ENCODE measurements at places on chromosomes 11 and 22.

DNA sequence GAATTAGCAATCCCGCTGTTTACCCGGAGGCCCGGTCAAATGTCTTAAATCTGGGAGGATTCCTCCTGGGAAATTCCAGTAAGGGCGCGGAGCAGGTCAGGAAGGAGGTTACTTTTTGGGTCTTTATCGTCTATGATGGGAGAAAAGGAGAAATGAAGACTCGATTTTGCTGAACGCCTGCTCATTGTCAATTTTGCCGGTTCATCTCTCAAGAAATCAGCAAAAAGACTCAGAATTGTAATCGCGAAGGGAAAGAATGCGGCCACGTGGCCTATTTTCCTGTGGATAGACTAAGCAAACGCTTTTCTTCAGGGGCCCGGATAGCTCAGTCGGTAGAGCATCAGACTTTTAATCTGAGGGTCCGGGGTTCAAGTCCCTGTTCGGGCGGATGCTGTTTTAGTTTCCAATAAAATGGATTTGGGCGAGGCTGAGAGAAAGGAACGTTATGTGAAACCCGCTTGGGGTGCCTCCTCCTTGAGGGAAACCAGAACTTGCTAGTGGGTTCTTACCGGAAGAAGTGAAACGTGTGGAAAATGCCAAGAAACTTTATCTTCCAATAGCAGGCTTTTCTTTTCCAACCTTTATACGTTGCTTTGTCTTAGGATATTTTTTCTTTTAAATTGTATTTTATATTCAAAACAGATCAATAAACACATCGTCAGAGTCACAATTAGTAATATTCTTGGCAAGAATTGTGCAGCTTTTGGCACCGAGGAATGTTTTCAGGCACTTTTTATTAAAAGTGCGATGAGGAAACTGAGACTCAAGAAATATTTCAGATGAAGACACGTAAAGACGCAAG is 45.0 kb downstream of the OR4D9 start:
- DNase-seq = peak; percentile 55

DNA sequence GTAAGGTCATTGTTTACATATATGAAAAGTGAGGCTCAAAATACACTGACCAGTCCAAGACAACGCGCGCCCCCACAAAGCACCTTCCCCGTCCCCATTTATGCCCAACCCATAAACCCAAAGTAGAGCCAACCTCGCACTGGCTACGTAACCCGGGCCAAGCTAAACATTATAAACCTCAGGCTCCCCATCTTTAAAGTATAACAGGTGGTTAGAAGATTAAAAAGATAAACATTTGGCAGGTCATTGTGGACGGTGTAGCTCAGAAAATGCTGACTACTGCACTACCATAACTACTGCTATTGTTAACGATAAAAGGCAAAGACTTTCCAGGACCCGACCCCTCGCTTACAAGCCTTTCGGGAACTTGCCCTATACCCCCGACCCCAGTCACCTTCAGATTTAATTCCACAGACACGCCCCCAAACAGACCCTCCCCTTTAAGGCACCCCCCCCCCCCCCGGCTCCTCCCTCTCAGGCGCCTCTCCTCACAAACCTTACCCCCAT is 470 bp downstream of the NUMA1 start:
- DNase-seq = peak; percentile 58

- DNase-seq = peak; percentile 60
Observed at GRCh38 chr11:90134478-90135003, at the start of gene NAALAD2. NAALAD2 (plus strand) TSS chr11:90134663; CDS start chr11:90134759, 96 bp downstream.

- DNase-seq = peak; percentile 12
Observed at GRCh38 chr11:106087815-106088435, 10.5 kb downstream of the AASDHPPT start.

GRCh38 chr11:6298605-6299004 is 21.7 kb downstream of the CAVIN3 start:
- no peak for DNase-seq

DNA sequence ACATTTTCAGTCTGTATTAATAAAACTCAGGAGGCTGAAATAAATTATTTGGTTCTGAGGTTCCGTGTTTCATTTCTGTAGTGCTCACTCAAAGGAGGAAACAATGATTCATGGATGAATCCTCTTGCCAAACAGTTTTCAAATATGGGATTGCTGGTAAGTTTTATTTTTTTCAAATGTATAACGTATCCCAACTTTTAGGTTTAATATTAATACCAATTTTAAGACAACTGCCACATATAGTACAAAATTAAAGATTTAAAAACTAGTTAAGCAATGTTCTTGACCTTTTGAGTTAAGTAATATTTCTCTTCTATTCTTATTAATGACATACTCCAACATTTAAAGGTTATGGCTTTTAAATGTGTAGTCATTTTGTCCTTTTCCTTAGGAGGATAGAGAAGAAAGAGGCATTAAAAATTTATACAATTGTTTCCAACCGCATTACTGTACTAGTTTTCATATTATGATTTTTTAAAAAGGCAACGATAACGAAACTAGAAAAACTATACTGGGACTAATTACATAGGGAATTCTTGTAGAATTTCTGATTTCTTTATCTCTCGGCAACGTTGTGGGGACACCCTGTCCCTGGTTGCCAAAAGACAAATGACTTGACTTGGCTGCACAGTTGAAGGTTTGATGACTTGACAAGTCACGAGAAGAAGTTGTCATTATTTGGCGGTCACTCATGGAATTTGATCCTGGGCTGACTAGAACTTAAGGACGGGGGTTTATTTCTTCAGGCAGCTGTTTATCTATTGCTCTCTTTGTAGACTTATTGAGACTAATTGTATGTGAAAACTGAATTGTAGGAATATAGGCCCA is 69.1 kb upstream of the ADSL start:
- no peak for DNase-seq

DNA sequence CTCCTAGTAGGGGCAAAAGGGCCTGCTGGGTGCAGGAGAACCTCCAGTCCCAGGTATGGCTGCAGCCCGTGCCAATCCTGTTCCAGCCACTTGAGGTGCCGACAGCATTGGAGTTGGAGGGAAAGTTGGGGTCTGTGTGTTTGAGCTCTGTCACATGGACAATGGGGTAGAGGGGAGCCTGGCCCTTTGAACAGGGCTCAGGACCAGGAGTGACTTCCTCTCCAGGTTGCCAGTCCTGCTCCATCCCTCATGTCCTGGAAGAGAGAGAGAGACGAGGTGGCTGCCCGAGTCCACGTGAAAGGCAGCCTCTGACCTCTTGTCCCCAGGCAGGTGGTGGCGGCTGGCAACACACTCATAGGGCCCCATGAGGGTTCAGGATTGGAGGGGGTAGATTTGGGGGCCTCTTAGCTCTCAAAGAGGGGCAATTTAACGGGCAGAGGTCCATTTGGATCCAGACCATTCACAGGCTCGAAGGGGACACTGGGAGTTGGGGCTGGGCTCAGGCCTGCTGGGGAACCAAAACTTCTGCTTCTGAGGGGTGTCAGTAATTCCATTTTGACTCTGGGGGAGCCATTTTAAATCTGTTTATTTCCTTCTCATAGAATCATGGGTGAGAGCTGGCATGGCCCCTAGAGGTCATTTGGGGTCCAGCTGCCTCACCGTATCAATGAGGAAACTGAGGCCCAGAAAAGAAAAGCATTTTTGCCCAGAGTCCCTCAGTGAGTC is 4.1 kb downstream of the ADORA2A start:
- DNase-seq = no peak

DNA sequence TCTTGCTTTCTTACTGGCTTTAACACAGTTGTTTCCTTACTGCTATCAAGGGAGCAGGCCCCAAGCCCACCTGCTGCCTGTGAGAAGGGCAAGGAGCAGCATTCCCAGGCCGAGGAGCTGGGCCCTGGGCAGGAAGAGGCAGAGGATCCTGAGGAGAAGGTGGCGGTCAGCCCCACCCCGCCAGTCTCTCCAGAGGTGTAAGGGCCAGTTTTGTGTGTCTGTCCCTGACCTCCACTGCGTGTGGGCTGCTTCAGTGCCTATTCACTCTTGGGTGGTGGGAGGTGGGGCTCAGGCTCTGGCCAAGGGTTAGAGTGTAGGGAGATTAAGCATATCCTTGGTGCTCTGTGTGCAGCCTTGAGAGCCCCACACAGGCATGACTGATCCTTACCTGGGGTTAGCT is 55.1 kb downstream of the CEP164 start:
- DNase-seq = no peak

DNA sequence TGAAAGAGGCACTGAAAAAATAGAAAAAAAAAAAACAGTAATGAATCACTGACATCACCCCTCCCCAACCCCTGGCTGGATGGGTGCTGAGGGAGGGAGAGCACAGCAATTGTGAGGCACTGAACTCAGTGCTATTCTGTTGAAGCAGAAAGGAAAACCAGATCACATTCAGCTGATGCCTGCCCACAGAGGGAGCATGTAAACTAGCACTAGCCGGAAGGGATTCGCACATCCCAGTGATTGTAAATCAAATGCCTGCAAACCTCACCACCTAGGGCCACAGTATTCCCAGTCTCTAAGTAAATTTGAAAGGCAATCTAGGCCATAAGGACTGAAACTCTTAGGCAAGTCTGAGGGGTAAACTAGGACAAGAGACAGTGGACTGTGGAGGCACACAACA is 772.0 kb upstream of the CCDC179 start:
- DNase-seq = no peak

- no peak for DNase-seq
Observed at GRCh38 chr22:19797086-19798002, 36.8 kb downstream of the TBX1 start.

GRCh38 chr11:107898270-107898669 is 30.0 kb upstream of the RAB39A start:
- no peak for DNase-seq

DNA sequence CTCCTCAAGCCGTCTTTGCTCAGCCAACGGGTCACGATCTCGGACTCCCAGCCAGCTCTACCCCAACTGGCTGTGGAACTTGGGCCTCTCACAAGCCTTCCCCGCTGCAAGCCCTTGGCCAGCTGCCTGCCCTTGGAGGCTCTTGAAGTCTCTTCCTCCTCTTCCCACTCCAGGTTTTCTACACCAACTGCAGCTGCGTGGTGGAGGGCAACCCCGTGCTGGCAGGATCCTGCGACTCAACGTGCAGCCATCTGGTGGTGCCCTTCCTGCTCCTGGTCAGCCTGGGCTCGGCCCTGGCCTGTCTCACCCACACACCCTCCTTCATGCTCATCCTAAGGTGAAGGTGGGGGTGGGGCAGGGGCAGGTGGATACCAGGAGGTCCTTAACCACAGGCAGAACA is 40.5 kb upstream of the TPBGL start:
- no peak for DNase-seq

- no peak for DNase-seq
Observed at GRCh38 chr11:76239483-76240160, 33.3 kb upstream of the WNT11 start.

DNA sequence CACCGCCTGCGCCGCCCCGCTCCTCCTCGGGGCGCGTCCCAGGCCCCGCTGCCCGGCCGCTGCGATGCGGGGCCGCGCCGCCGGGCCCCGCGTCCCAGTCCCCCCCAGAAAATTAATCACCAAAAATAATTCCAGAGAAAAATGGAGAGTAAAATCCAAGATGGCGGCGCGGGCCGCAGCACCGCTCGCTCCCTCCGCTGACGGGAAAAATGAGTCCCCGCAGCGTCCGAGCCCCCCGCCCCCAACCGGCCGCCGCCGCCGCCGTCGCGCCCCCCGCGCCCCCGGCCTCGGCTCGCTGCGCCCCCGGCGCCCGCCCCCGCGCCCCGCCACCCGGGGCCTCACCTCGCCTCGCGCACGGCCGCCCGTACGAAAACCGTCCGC is at the start of gene KMT5B:
Gene KMT5B (minus strand): TSS at position 162 of the 381 bp plus-strand sequence. CDS start 23,220 bp downstream, outside the sequence.
- DNase-seq = no peak

DNA sequence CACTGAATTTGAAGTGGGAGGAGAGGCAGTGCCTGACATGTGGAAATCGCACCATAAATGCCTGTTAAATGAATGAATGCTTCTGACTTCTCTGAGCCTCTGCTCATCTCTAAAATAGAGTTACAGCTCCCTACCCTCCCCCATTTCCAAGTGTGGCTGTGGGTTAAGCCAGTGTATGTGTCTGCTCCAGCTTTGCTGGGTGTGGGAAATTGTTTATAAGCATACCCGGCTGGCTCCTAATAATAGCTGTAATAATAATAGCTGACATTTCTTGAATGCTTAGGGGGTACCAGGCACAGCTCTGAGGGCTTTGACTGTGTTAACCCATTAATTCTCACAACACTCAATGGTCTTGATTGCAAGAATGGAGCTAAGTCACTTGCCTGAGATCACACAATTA is 7.0 kb upstream of the FCHSD2 start:
- DNase-seq = no peak

GRCh38 chr11:65492387-65492636 is 6.5 kb upstream of the MALAT1 start:
- DNase-seq = no peak

- DNase-seq = no peak
Observed at GRCh38 chr22:11360632-11361031, 4167.4 kb upstream of the OR11H1 start.

GRCh38 chr11:36264973-36265344 is 24.3 kb downstream of the COMMD9 start:
- DNase-seq = no peak

- no peak for DNase-seq
Observed at GRCh38 chr22:42892571-42893316, 35.7 kb upstream of the ARFGAP3 start.
